ENCODE measurements at places on chromosomes 7 and 10. TPM values are rescaled to one million over a fixed set of nuclear protein-coding genes. Genes with fewer than 3 reads are reported as not detected.

MCMBP gene
- total RNA-seq, result 21.2 TPM

DNA sequence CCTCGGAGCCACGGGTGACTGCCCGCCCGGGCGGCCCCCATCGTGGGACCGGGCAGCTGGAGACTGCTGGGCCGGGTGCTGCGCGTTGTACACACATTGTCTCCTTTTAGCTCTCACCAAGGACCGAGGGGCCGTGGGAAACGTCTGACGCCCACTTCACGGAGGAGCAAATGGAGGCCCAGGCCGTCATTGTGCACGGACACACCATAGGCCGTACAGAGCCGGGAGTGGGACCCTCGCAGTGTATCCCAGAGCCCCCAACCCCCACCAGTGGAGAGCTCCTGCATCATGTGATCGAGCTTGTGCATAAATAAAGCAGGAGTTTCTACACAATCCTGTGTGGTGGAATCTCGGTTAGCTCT, 722 bp downstream of the DENND10 start:
- no peak for DNase-seq

DPCD gene
- 1.0 TPM for total RNA-seq

DNA sequence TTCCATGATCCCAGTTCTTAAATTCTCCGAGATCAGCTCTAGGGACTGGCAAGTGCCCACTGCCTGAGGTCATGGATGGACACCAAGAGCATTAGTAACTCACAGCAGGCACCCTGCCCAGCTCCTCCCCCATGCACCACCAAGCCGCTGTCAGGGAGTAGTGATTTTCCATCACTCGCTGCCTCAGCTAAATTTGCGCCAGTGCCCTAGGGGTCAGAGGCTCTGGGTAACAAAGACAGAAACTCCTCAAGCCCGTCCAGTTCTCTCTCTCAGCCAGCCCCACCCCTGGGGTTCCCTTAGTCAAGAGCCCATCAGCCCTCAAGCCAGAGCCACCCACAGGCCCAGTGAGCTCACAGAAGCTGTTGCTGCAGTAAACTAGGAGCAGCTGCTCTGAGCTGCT, 30.0 kb downstream of the PAX2 start:
- DNase-seq, result no peak

SPDYE2 gene
- total RNA-seq, result not detected

DNA sequence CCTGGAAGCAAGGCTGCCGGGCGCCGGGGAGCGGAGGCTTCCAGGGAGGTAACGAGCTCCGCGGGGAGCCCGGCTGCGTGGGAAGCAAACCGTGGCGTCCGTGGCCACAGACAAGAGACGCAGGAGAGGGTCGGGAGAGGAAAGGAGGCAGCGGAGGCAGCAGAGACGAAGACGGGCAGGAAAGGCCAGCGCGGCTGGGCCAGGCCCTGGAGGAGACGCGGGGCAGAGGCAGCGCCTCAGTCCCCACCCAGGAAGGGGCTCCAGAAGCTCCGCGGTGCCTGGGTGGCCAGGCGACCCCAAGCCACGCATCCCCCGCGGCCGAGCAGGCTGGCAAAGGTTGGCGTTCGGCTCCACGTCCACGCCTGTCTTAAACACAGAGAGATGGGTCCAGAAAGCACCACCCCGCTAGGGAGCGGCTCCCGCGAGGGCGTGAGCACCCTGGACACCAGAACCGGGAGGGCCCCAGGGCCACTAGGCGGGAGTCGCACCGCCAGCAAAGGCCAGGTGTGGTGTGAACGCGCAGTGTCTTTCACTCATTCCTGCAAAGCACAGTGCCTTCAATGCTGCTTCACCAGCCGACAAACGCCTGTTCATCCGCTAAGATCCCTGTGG, 97.3 kb downstream of the PTPRN2 start:
- DNase-seq, result no peak

GRCh38 chr7:45583296-45583695, 9.1 kb downstream of the ADCY1 start:
- no peak for DNase-seq

MBLAC1 gene
- total RNA-seq, result 4.6 TPM

ZNRF2 gene
- total RNA-seq, result 26.1 TPM

FAM221A gene
- total RNA-seq, result 3.0 TPM

DNA sequence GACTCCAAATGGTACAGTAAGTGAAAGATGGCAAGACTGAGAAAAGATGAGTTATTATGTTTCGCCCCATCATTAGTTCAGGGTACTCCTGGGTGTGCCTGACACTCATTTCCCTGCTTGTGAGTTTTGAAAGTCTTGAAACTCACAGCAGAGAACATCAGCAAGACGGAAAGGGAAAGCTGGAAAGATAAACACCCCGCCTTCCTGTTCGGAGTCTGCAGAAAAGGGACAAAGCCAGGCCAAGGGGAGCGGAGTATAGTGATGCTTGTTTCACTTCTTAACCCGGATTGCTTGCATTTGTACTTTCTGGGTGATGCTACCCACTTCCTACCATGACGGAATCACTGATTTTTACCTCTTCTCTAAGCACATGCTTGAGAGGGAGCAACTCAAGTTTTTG, 294.5 kb downstream of the FRMD4A start:
- DNase-seq, result no peak

LFNG gene
- total RNA-seq, result 140 TPM

- DNase-seq, result no peak
Observed at GRCh38 chr7:144854839-144855424, 19.1 kb upstream of the TPK1 start.

GRCh38 chr7:131210618-131211017, 117.1 kb upstream of the MKLN1 start:
- DNase-seq, result no peak

- DNase-seq, result peak; percentile 54
Observed at GRCh38 chr7:149624006-149624405, 126.4 kb upstream of the ZNF746 start.

GRCh38 chr7:104943502-104944343, 70.3 kb upstream of the KMT2E start:
- peak; percentile 40 for DNase-seq

H2BK1 gene
- 1.5 TPM for total RNA-seq

DNA sequence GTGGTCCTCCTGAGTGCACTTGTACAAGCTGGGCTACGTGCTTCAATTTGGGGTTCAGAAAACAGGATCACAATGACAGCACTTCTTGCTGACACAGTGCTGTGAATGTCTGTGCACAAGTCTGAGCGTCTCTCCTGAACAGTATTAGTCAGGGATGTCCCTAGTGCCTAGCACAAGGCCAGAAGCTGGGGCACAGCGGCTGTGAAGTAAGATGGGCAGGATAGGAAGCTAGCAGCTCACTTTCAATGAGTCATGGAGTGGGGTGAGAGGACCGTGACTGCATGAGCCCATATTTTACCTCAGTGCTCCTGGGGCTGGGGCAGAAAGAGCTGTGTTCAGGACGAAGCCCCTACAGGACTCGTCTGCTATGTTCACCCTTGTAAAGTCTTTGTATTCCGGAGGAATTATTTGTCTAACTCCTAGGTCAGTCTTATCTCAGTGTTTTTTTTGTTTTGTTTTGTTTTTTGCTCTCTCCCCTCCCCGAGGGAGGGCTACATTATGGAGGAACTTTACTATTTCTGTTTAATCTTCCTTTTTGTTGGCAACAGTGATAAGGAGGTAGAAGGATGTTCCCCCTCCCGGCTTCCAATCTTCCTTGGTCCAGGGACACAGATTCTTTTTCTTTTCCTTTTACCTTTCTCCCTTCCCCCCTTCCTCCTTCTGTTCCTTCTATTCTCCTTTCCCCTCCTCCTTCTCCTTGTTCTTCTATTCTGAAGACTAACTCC, 2.8 kb upstream of the LRMDA start:
- DNase-seq, result no peak

GRCh38 chr7:80918399-80918798, 452 bp downstream of the SEMA3C start:
- no peak for DNase-seq

ABCB4 gene
- total RNA-seq, result 0.16 TPM

GRCh38 chr10:68828833-68829232, 1.5 kb downstream of the STOX1 start:
- DNase-seq, result no peak

GRCh38 chr7:50664937-50665336, 99.7 kb upstream of the DDC start:
- DNase-seq, result no peak

- no peak for DNase-seq
Observed at GRCh38 chr10:69645296-69646184, 15.5 kb downstream of the FAM241B start.

SLC18A3 gene
- not detected for total RNA-seq

DNA sequence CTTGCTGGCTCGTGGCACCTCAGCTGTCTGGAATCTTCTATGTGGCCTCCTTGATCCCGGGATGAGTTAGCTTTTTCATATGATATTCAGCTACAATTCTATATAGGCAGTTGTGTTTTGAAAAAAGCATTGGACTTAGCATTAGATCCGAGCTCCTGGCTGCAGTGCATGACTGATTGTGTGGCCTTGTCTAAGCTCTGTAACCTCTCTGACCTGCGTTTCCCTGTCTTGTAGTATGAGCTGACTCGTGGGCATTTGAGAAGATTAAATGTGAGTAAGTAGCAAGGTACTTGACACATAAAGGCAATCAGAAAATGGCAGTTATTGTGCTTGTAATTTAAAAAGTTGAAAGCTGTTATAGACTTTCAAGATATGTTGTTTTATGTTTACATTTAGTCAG, 85.9 kb downstream of the CCNY start:
- DNase-seq, result no peak

DNA sequence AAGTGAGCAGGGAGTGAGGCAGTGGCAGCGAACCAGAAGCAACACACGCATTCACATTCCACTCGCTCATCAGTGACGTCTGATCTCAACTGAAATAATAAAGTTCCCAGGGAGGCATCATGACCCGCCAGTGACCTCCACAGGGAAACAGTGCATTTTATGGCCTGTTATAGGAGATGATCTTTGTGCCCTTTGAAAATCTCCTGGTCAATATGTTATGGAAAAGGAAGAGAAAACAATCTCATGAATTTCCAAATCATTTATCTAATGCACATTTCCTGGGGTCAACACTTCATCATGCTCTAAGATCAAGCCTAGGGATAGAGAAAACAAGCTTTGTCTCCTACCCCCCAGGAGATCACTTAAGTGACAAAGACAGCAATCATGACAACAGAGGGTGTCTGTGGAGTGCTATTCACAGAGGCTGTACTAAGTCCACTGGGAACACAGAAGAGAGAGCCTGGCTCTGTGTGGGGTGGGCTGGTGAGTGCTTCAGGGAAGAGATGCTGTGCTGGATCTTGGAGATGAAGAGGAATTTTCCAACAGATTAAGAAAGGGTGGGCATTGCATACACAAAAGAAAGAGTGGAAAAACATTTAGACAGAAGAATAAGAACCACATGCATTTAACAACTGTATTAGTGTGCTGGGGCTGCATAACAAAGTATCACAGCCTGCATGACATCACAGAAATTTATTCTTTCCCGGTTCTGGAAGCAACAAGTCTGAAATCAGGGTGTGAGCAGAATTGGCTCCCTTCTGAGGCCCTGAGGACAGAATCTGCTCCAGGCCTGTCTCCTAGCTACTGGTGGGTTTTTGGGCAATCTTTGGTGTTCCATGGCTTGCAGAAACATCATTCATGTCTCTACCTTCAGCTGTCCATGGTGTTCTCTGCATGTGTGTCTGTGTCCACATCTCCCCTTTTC, 613.9 kb upstream of the IGFBP3 start:
- DNase-seq, result no peak

GRCh38 chr10:125087191-125087896, 73.0 kb downstream of the CTBP2 start:
- DNase-seq, result no peak

FBXO24 gene
- total RNA-seq, result 0.53 TPM

- DNase-seq, result no peak
Observed at GRCh38 chr10:77680811-77681210, 43.2 kb upstream of the KCNMA1 start.

UBN2 gene
- total RNA-seq, result 13.0 TPM

LRRN3 gene
- total RNA-seq, result 9.0 TPM

GRCh38 chr10:22714479-22715289, at the start of gene PIP4K2A:
TSS of gene PIP4K2A (minus strand) at chr10:22714578. CDS start at chr10:22714326, 252 bp downstream.
- peak; percentile 72 for DNase-seq

NFKB2 gene
- 398 TPM for total RNA-seq

GRCh38 chr10:116926426-116926825, 77.1 kb downstream of the ENO4 start:
- DNase-seq, result no peak

GRCh38 chr7:18890134-18890533, 227.3 kb downstream of the TWIST1 start:
- no peak for DNase-seq

DNA sequence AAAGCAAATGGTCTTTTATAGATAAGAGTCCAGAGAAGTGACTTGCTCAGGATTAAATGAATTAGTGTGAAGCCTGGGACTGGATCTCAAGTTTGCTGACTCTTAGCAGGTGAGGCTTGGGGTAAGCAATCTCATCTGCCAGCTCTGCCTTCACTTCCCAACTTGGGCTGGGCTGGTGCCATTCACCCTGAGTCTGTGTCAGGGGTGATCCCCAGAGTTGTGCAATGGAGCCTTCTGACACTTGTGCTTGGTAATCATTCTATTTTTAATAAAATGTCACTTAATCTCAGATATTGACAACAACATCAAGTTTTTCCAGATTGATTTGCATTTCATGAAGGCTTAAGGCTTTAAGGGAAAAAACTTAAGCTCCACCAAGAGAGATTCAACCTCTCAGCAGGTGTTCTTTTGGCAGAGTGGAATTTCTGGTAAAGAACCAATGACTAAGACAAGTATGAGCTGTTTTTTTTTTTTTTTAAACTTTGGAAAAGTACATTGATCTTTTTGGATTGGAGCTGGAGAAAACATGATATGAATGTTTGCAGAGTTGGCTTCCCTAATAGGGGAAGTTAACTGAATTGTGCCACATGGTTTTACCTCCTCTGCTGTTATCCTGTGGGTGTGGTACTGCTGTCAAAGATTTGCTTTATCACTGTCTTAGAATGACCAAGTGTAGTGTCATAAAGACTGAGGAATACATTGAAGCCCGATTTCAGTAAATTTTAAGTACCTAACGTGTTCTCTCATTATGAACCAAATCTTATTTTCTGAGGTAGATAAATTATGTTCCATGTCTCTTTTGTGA, 48.6 kb upstream of the GPR37 start:
- DNase-seq, result no peak

CUZD1 gene
- total RNA-seq, result 0.33 TPM

TSC22D4 gene
- 32.3 TPM for total RNA-seq

DNA sequence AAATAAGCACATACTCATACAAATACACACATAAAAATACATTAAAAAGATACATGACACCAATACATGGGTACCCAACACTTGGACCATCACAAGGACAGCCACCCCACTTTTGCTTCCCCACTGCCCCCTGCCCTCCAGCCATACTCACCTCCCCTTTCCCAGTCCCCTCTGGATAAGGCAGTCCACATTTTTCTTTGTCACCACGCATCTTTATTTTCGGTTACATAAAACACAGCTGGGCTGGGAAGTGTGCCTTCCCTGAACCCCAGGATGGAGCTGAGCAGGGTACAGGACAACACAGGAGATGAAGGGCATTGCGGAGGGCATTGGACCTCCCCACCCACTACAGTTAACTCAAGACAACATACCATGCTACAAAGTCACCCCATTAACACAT, 1.1 kb upstream of the HOXA3 start:
- DNase-seq, result no peak
